ENCODE measurements at places on chromosomes 12 and 14. TPM values are rescaled to one million over a fixed set of nuclear protein-coding genes. Genes with fewer than 3 reads are reported as not detected.

The RTN1 gene
- total RNA-seq = 825 TPM

The CDC42BPB gene
- 134 TPM for total RNA-seq

The CEP128 gene
- total RNA-seq = 17.3 TPM

The GABARAPL1 gene
- 229 TPM for total RNA-seq

Measured in dorsolateral prefrontal cortex (tissue), 122 donors.